ENCODE measurements at places on chromosomes 11 and 22. TPM values are rescaled to one million over a fixed set of nuclear protein-coding genes. Genes with fewer than 3 reads are reported as not detected.
A peak's percentile ranks its signal among the peaks of the same experiment; 100 is the strongest.

The KCNK4 gene
- not detected for total RNA-seq

The OR51B5 gene
- not detected for total RNA-seq

The OR51B4 gene
- total RNA-seq: not detected

The MCAM gene
- total RNA-seq: 111 TPM

- DNase-seq: peak; percentile 49
Observed at GRCh38 chr11:16741473-16741872, 3.0 kb downstream of the C11orf58 start.

GRCh38 chr11:65870307-65870658 lies 2.3 kb downstream of the EFEMP2 start:
- no peak for DNase-seq

DNA sequence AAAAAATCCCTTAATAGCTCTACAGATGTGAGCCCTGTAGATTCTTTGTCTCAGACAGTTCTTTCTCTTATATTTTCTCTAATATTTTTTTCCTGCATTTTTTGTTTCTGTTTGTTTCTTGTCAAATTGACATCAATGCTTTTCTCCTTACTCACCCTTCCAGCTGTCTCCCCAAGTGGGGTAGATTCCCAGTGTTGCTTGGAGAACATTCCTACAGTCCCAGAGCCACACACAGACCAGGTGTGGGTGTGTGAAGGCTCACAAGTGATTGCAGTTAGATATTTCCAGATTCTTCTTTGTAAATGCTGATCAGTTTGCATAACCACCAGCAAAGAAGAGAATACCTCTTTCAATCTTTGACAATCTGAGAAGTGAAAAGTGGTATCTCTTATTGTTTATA lies 7.5 kb downstream of the VPS51 start:
- DNase-seq: no peak

GRCh38 chr11:122737951-122738693 lies 82.6 kb downstream of the UBASH3B start:
- no peak for DNase-seq
